Breast epithelium (tissue), 4 donors: ENCODE measurements at places on chromosomes 16 and 17. TPM values are rescaled to one million over a fixed set of nuclear protein-coding genes. Genes with fewer than 3 reads are reported as not detected.
A peak's percentile ranks its signal among the peaks of the same experiment; 100 is the strongest.

DNA sequence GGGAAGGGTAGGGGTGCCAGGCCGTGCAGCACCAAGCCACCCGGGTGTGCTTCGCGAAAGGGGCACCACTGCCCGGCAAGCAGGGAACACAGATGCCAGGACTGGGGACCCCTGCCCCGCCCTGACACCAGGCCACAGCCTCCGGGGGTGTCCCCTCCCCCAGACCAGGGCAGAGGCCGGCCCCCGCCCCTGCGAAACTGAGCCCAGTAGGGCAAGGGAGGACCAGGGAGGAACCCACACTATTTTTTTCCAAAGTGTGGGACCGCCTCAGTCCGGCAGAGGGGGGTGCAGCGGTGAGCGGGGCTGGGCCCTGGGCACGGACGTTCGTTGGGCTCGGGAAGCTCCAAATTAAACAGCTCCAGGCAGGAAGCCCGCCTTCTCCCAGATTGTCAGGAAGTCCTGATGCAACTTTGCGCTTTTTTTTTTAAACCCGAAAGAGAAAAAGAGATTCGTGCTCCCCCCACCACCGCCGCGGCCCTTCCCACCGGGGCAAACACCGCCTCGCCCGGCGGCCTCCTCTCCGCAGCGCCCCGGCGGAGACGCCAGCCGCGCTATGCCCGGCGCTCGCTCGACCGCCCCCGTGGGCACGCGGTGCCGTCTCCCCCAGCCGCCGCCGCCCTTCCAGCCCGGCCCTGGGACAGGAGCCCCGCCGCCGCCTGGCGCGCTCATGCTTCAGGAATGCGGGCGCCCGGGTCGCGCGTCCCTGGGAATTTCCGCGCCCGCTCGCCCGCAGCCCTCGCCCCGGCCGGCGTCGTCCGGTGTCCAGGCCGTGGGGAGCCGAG, 755 bp downstream of the PIEZO1 start:
- peaks cover 6% of the 10 kb centered on the region for H3K4me1 ChIP-seq
- H3K36me3 ChIP-seq = no peaks in the 10 kb centered on the region
- DNase-seq = peak; percentile 77

DNA sequence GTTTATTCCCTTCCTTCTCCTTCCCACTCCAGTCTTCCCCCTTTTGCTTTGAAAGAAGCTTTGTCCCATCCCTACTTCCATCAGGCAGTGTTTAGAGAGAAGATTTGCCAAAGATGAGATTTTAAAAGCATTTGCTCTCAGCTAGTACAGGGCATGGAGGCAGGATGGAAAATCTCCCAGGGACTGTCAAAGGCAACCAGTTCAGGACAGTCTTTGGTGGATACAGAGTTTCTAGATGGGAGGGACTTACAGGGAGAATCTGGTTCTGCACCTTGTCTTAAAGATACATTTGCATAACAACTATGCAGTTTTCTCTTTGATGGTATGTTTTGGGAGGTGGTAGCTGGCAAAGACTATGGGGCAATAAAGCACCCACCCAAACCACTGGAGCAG, 26.2 kb downstream of the CHD9 start:
- no peaks in the 10 kb centered on the region for H3K27me3 ChIP-seq
- H3K36me3 ChIP-seq = no peaks in the 10 kb centered on the region
- H3K27ac ChIP-seq = peak overlapping the region; percentile 81
- no peak for DNase-seq
- peak overlapping the region; percentile 41 for H3K4me3 ChIP-seq

Gene SOST
- not detected for total RNA-seq

DNA sequence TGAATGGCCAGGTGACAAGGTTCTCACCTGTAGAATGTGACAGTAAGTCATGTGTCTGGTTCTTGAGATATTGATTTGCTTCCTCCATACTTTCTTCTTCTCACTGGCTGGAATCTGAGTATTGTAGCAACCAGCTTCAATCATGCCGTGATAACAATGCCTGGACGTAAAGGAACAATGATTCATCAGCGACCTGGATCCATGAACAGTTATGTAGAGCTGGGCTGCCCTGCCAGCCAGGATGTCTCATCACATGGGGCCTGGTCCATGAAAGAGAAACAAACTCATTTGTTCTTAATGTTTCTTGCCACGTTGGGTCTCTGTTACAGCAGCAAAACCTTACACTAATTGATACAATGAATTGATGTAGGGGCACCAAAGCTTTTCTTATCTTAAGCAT, 627.2 kb downstream of the TOX3 start:
- H3K4me3 ChIP-seq = no peak overlapping the region
- DNase-seq = no peak
- no peaks in the 10 kb centered on the region for H3K36me3 ChIP-seq
- no peak overlapping the region for H3K27ac ChIP-seq
- H3K27me3 ChIP-seq = no peaks in the 10 kb centered on the region
- H3K4me1 ChIP-seq = no peaks in the 10 kb centered on the region

DNA sequence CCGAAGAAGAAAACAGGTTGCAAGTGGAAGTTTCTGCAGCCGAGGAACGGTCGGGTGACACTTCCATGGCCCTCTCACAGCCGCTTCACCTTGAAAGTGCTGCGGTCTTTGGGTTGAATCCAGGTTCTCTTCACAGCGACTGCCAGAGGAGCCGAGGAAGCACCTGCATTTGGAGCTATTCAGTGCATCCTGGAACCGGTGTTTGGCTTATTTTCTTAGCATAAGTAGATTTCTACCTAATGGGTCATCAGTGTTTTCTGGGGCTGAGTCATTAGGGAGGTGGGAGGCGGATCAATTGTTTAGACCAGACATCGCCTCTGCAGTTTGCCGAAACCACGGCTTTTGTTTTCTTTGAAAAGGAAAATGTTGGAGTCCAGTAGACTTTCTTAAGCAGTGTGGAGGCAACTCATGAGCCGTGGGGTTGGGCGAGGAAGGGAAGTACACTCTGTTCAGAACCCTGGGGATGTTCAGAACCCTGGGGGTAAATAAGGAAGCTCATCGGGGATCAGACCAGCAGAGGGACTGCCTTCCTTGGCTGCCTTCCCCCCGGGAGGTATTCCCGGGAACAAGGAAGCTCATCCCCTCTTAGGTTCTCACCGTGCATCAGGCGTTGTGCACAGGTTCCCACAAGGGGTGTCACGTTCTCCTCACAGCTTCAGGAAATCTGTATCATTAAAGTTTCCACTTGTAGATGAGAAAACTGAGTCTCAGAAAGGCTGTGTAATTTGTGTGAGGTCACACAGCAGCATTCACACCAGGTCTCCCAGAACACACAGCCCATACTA, 361.5 kb downstream of the SNX29 start:
- H3K4me1 ChIP-seq = no peaks in the 10 kb centered on the region
- no peak overlapping the region for H3K27ac ChIP-seq

- DNase-seq = no peak
- H3K27ac ChIP-seq = peak overlapping the region; percentile 83
- H3K4me1 ChIP-seq = no peaks in the 10 kb centered on the region
- no peaks in the 10 kb centered on the region for H3K27me3 ChIP-seq
- H3K4me3 ChIP-seq = no peak overlapping the region
These were observed 4.3 kb downstream of the CTRL start for GRCh38 chr16:67927131-67927941.

- H3K36me3 ChIP-seq = no peaks in the 10 kb centered on the region
- no peak for DNase-seq
- H3K27ac ChIP-seq = no peak overlapping the region
- H3K4me3 ChIP-seq = no peak overlapping the region
These were observed 91.0 kb upstream of the CBX4 start for GRCh38 chr17:79930062-79930876.

Gene FOXL1
- 0.16 TPM for total RNA-seq

Gene IGF2BP1
- not detected for total RNA-seq

Gene PRAC2
- total RNA-seq = not detected

DNA sequence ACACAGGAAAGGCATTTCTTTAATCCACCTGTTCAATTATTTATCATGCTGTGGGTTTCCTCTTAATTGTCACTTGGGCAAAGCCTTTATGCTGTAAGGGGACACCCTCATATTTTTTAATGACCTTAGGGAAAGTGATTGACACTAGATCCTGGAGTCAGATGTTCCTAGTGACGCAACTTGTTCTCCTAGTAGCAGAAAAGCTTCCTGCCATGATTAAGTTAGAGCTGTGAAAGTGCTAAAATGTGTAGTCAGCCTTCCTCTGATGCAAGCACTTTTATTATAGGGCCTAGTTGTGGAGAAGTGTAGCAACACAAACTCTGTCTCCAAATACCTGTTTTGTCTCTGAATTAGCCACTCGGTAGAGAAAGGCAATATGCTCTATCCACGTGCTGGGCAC, 12.3 kb downstream of the TMEM100 start:
- no peak overlapping the region for H3K27ac ChIP-seq
- no peaks in the 10 kb centered on the region for H3K36me3 ChIP-seq

DNA sequence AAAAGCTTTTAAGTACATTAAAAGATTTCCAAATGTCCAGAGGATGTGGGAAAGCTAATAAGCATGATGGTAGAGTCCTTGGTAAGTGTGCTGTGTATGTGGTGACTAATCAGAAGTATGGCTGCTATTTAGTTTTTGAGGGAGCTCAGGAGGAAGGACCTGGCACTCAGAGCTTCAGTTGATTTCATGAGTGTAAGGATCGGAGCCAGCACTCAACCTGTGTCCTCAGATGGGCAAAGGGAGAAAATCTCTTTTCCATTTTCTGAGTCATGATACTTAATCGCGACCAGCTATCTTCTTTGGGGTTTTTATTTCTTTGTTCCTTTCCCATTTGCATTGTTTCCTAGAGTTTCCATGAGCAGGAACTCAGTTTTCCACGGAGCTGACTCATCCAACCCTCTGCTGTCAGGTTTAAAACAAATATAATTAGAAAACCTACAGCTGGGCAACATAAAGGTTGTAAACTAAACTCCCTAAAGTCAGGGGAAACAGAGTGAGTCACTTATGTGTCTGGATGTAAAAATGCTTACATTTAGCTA, 125.4 kb downstream of the MAP2K6 start:
- H3K4me3 ChIP-seq = no peak overlapping the region
- no peaks in the 10 kb centered on the region for H3K36me3 ChIP-seq
- no peaks in the 10 kb centered on the region for H3K4me1 ChIP-seq
- no peak overlapping the region for H3K27ac ChIP-seq
- no peaks in the 10 kb centered on the region for H3K27me3 ChIP-seq

Gene LRRC37A
- 1.4 TPM for total RNA-seq

GRCh38 chr17:9249245-9249953, 228.1 kb downstream of the NTN1 start:
- no peaks in the 10 kb centered on the region for H3K36me3 ChIP-seq
- no peak for DNase-seq
- no peak overlapping the region for H3K4me3 ChIP-seq
- H3K4me1 ChIP-seq = no peaks in the 10 kb centered on the region
- H3K27ac ChIP-seq = no peak overlapping the region

Gene UTS2R
- total RNA-seq = 0.33 TPM

DNA sequence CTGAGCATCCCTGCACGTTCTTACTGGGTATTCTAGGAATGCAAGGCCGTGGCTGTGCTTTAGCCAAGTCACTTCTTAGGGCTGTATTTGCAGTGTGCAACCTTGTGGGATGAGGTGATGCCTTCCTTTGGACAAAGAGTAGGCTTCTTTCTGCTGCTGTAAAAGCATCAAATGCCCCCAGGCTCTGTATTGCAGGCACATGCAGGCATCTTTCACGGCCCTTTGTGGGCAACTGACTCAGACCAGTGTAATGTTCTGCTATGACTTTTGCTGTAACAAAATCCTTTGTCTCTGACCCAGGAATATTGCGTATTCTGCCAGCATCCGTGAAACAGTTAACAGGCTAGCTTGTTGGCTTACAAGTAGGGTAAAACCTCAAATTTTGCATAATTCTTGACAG, 30.9 kb upstream of the GCSH start:
- no peak overlapping the region for H3K4me3 ChIP-seq
- no peak overlapping the region for H3K27ac ChIP-seq
- no peaks in the 10 kb centered on the region for H3K27me3 ChIP-seq
- H3K36me3 ChIP-seq = no peaks in the 10 kb centered on the region

- H3K27ac ChIP-seq = no peak overlapping the region
- no peaks in the 10 kb centered on the region for H3K4me1 ChIP-seq
- no peaks in the 10 kb centered on the region for H3K27me3 ChIP-seq
- no peaks in the 10 kb centered on the region for H3K36me3 ChIP-seq
These were observed 183.1 kb downstream of the SNX29 start for GRCh38 chr16:12159672-12160071.
